ENCODE measurements at places on chromosomes 11 and 22. TPM values are rescaled to one million over a fixed set of nuclear protein-coding genes. Genes with fewer than 3 reads are reported as not detected.
A peak's percentile ranks its signal among the peaks of the same experiment; 100 is the strongest.

DNA sequence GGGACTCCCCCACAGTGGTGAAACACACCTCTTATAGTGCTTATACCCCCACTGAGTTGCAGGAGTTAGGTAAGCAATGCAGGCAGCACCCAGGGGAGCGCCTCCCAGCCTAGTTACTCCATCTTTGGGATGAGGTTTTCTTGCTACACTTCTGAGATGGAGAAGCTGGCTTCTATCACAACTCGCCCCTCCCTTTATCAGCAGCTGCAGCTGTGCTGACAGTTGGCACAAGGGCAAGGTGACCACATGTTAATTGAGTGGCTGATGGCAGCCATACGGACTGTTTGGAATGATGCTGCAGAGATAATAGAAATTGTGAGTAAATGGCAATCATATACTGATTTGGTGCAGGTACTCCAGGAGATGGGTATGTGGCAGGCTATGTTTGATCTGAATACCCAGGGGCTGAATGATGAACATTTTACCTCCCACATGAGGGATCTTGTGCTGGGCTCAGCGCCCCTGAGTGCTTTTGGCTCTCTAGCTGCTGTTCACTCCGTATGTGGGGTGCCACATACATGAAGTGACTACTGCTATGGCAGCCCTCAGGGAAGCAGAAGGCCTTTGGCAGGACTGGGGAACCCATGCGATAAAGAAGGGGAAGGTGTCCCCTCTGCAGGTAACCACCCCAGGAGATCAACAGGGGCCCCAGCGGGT is 29.2 kb upstream of the KCNA4 start:
- no peaks in the 10 kb centered on the region for H3K4me1 ChIP-seq
- H3K27me3 ChIP-seq, result no peaks in the 10 kb centered on the region
- H3K4me3 ChIP-seq, result no peak overlapping the region

GRCh38 chr11:105224482-105225253 is 85.1 kb upstream of the CARD18 start:
- H3K27ac ChIP-seq, result no peak overlapping the region
- H3K4me1 ChIP-seq, result no peaks in the 10 kb centered on the region
- H3K36me3 ChIP-seq, result no peaks in the 10 kb centered on the region

The OR8B2 gene
- polyA plus RNA-seq, result not detected

The DDIAS gene
- polyA plus RNA-seq, result 3.5 TPM

- no peaks in the 10 kb centered on the region for H3K27me3 ChIP-seq
- DNase-seq, result no peak
- peaks cover 24% of the 10 kb centered on the region for H3K4me1 ChIP-seq
- peaks cover 3% of the 10 kb centered on the region for H3K36me3 ChIP-seq
- H3K4me3 ChIP-seq, result no peak overlapping the region
Measured at GRCh38 chr11:17148536-17148935, 59.2 kb downstream of the PIK3C2A start.

- DNase-seq, result no peak
- no peaks in the 10 kb centered on the region for H3K27me3 ChIP-seq
- H3K27ac ChIP-seq, result no peak overlapping the region
- H3K4me3 ChIP-seq, result no peak overlapping the region
- no peaks in the 10 kb centered on the region for H3K4me1 ChIP-seq
Measured at GRCh38 chr11:2551131-2551530, 106.3 kb downstream of the KCNQ1 start.

The CCDC81 gene
- 0.25 TPM for polyA plus RNA-seq

The KRTAP5-7 gene
- 0.08 TPM for polyA plus RNA-seq

GRCh38 chr11:59223177-59223576 is 10.4 kb upstream of the MPEG1 start:
- no peaks in the 10 kb centered on the region for H3K27me3 ChIP-seq
- H3K4me1 ChIP-seq, result no peaks in the 10 kb centered on the region
- no peaks in the 10 kb centered on the region for H3K36me3 ChIP-seq
- no peak overlapping the region for H3K27ac ChIP-seq
- no peak overlapping the region for H3K4me3 ChIP-seq
- no peak for DNase-seq

GRCh38 chr11:111541254-111542061 is 938 bp downstream of the LAYN start:
- H3K4me1 ChIP-seq, result peaks cover 17% of the 10 kb centered on the region
- DNase-seq, result peak; percentile 30

GRCh38 chr11:119845756-119846155 is 116.8 kb upstream of the NECTIN1 start:
- no peak for DNase-seq
- H3K36me3 ChIP-seq, result no peaks in the 10 kb centered on the region
- no peak overlapping the region for H3K4me3 ChIP-seq
- H3K27ac ChIP-seq, result no peak overlapping the region

The STX3 gene
- 40.3 TPM for polyA plus RNA-seq

The SMIM38 gene
- polyA plus RNA-seq, result 0.03 TPM

DNA sequence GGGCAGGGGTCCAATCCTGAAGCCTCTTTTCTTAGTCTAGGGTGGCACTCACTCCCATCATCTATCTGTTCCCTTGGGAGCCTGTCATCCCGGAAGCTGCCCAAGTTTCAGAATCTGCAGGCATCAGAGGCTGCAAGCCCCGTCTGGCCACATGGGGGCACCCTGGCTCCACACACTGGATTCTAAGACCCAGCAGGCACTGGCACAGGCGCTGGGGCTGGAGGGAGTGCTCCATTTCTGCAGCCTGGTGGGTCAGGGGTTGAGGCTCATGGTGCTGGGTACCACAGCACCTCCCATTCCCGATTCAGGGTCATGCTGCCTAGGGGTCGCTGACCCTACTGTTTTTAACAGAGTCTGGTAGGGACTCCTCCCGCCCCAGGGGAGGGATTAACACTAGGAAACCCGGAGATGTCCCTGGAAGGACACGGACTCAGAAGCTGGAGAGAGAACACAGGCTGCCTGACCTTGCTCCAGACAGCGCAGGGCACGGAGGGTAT is 243.9 kb upstream of the SYN3 start:
- no peaks in the 10 kb centered on the region for H3K4me1 ChIP-seq
- peak; percentile 5 for DNase-seq
- no peaks in the 10 kb centered on the region for H3K36me3 ChIP-seq
- H3K27ac ChIP-seq, result no peak overlapping the region

The UBASH3B gene
- polyA plus RNA-seq, result 23.7 TPM

GRCh38 chr11:63502252-63502820 is 3.5 kb upstream of the LGALS12 start:
- no peak for DNase-seq
- H3K27me3 ChIP-seq, result peaks cover 18% of the 10 kb centered on the region
- no peak overlapping the region for H3K4me3 ChIP-seq

GRCh38 chr11:82034527-82034926 is 699.1 kb downstream of the FAM181B start:
- H3K4me1 ChIP-seq, result no peaks in the 10 kb centered on the region
- H3K36me3 ChIP-seq, result no peaks in the 10 kb centered on the region
- DNase-seq, result no peak
- H3K27me3 ChIP-seq, result no peaks in the 10 kb centered on the region

- H3K4me3 ChIP-seq, result no peak overlapping the region
- no peak for DNase-seq
- H3K4me1 ChIP-seq, result no peaks in the 10 kb centered on the region
Measured at GRCh38 chr11:119880143-119880542, 151.1 kb upstream of the NECTIN1 start.

- H3K27ac ChIP-seq, result no peak overlapping the region
- no peaks in the 10 kb centered on the region for H3K36me3 ChIP-seq
- no peak overlapping the region for H3K4me3 ChIP-seq
- no peaks in the 10 kb centered on the region for H3K4me1 ChIP-seq
- DNase-seq, result peak; percentile 11
Measured at GRCh38 chr11:91133361-91133760, 910.5 kb upstream of the CHORDC1 start.

DNA sequence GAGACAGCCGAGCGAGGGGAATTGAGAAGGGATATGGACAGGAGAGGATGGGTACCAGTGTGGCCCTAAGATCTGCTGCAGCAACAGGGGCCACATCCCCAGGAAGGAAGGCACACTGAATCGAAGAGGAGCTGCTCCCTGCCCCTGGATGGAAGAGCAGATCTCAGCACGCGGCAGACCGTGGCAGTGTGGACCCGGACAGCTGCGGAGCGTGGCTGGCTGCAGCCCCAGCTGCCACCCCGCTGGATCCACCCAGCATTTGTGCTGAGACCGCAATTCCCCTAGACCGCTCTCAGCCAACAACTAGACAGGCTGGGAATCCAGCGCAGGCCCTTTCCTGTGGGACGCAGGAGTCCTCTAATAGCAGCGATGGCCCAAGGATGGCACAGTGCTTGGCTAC is 94.7 kb downstream of the NECTIN1 start:
- H3K4me1 ChIP-seq, result no peaks in the 10 kb centered on the region
- H3K36me3 ChIP-seq, result no peaks in the 10 kb centered on the region
- peaks cover 3% of the 10 kb centered on the region for H3K27me3 ChIP-seq
- no peak overlapping the region for H3K4me3 ChIP-seq
- H3K27ac ChIP-seq, result no peak overlapping the region
